Tibial nerve (tissue), 4 donors: ENCODE measurements at places on chromosomes 7 and 10. TPM values are rescaled to one million over a fixed set of nuclear protein-coding genes. Genes with fewer than 3 reads are reported as not detected.
A peak's percentile ranks its signal among the peaks of the same experiment; 100 is the strongest.

DNA sequence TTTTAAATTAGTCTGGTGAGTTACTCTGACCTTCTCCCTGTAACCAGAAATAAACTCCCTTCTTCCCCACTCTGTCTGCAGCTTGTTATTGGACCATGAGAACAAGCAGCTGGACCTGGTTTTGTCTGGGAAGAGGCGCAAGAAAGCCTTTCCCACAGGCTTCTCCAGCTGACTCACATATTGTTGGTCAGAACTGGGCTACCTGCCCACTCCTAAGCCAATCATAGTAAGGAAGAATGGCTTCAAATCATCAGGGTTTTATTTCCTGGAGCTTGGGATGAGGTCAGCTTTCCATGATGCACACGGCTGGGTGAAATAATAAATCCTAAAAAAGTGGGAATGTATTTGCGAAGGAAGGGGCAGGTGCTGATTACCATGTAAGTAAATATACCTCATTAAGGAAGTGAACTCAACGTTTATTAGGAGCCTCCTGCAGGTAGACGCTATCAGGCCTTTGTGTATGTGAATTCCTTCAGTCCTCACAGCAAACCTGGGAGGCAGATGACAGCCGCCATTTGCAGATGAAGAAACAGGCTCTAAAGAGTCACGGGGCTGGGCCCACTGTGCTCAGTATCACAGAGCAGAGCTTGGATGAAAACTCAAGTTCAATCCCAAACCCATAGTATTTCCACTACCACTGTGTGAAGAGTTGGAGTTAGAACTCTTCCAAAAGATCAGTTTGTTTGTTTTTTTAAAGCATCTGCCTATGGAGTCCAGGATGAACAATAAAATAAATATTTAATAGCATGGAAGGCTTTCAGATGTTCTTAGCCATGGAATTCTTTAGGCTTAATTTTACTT lies 32.8 kb downstream of the IL15RA start:
- peak; percentile 53 for DNase-seq

DNA sequence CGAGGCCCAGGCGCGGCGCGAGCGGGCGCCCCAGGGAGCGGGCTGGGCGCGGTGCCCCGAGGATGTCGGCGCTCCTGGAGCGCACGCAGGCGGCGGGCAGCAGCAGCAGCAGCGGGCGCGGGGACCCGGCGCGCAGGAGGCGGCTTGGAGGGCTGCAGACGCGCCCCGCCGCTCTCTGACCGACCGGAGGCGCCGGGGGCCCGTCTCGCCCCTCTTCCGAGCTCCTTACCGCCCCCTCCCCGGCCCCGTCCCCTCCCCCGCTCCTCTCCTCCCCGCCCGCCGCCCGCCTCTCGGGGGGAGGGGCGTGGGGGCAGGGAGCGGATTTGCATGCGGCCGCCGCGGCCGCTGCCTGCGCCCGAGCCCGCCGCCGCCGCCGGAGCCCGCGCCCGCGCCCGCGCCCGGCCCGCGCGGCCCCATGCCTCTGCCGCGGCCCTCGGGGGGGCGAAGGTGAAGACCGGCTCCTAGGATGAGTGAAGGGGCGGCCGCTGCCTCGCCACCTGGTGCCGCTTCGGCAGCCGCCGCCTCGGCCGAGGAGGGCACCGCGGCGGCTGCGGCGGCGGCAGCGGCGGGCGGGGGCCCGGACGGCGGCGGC lies at the start of gene NRG3:
Gene NRG3, plus strand, starts transcription at position 320 of the 592 bp plus-strand sequence.
- DNase-seq, result no peak

- no peak for DNase-seq
Measured at GRCh38 chr7:99473315-99473596, 566 bp downstream of the ZNF789 start.

- no peak for DNase-seq
Measured at GRCh38 chr7:73487486-73487885, 34.6 kb downstream of the BAZ1B start.

DNA sequence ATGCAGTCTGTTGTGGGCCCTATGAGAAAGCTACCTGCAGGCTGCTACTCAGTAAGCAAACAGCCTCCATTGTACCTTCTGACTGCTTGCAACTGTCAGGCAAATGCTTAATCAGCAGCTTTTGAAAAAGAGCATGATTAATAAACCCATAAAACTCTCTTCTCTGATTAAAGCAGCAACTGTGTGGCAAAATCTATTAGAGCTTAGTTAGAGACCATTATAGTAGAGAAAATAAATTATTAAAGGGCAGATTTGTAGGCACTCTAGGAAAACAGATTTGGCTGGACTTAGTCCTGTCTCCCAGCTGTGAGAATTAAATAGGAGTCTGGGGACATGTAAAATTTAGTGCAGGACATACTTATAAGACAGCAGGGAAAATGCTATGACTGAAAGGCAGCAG lies 132.5 kb upstream of the WNT16 start:
- DNase-seq, result no peak

DNA sequence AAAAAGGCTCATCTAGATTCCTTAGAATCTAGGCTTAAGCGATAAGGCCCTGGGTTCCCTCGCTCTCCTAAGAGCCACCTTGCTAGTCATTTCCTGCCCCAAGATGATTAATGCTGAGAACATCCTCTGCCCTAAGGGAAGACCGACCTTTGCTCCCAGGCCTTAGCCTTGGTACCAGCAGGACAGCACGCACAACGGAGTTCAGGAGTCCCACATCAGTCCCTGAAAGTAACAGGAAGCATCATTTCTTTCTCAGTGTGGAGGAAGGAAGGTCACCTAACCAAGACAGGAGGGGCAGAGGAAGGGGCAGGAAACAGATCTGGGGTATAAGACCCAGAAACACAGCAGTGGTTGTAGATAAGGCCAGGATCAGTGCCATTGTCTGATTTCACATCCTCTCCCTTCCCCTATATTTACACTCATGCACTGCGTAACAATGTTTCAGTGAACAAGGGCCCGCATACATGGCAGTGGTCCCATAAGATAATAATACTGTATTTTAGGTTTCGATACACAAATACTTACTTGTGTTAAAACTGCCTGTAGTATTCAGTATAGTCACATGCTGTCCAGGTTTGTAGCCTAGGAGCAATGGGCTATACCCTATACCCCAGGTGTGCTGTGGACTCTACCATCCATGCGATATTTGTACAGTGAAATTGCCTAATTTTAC lies 8.1 kb upstream of the FAM107B start:
- no peak for DNase-seq

DNA sequence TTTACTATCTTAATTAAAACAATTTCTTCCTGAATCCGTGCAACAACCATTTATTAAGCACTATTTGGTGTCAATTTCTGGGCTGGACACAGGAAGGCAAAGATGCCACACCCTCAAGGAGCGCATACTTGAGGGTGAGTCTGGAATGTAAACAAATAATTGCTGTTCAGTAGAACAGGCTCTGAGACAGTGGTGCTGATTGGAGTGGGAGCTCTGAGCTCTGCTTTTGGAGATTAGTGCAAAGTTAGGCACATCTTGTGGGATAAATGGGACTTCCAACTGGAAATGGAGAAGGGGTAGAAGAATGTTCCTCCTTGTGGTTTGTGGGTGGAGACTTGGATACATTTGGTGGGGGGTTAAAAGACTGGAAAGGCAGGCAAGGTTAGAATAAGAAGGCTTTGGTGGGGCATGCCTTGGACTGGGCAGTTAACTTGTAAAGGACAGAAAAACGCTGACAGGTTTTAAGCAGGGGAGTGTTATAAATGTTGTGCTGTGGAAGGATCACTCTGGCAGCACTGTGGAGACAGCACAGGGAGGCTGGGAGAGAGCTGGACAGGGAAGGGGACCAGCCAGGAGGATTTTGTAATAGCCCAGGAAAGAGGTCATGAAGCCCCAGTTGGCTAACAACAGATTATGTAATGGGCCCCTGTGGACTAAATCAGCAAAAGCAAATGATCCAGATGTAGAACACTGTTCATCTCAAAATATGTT lies 80.7 kb downstream of the ZNF365 start:
- DNase-seq, result peak; percentile 19

- DNase-seq, result peak; percentile 65
Measured at GRCh38 chr7:7099584-7100014, 82.7 kb upstream of the C1GALT1 start.

Gene DENND2A
- total RNA-seq, result 22.5 TPM

Gene HTR5A
- total RNA-seq, result not detected

Gene EIF3A
- total RNA-seq, result 95.1 TPM

Gene ATOH7
- total RNA-seq, result not detected

Gene SORCS1
- 61.5 TPM for total RNA-seq

Gene CC2D2B
- total RNA-seq, result 1.8 TPM

Gene FAM171A1
- total RNA-seq, result 15.3 TPM
